ENCODE measurements at places on chromosomes 4 and X. TPM values are rescaled to one million over a fixed set of nuclear protein-coding genes. Genes with fewer than 3 reads are reported as not detected.

DNA sequence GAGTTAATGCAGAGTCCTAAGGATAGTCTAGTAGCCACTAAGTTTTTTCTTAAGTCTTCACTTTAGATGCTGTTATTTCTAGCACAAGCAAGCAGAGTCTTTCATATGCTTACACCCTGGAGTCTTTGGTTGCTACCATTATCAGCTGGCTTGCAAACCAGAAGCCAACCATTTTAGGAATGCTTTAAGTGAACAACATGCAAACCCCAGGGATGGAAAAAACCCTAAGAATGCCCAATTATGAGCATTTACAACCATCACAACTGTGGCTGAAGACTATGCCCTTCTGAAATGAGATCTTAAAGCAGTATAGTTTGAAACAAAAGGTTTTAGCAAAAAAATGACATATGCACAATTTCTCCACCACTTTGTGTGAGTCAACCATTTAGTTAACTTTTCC is 6.6 kb downstream of the MID1IP1 start:
- no peak overlapping the region for H3K4me3 ChIP-seq
- H3K27me3 ChIP-seq = no peaks in the 10 kb centered on the region
- no peaks in the 10 kb centered on the region for H3K4me1 ChIP-seq
- H3K36me3 ChIP-seq = no peaks in the 10 kb centered on the region

- H3K27me3 ChIP-seq = no peaks in the 10 kb centered on the region
- no peak for DNase-seq
- no peak overlapping the region for H3K27ac ChIP-seq
- no peaks in the 10 kb centered on the region for H3K36me3 ChIP-seq
- H3K4me3 ChIP-seq = no peak overlapping the region
- no peaks in the 10 kb centered on the region for H3K4me1 ChIP-seq
Measured at GRCh38 chr4:186132577-186133242, 28.2 kb downstream of the FAM149A start.

SLC34A2 gene
- polyA plus RNA-seq = 0.18 TPM

GRCh38 chrX:88944661-88945060 is 197.6 kb downstream of the CPXCR1 start:
- no peaks in the 10 kb centered on the region for H3K36me3 ChIP-seq
- H3K27me3 ChIP-seq = no peaks in the 10 kb centered on the region
- H3K27ac ChIP-seq = no peak overlapping the region
- H3K4me3 ChIP-seq = no peak overlapping the region

GRCh38 chr4:115537387-115537786 is 424.0 kb upstream of the NDST4 start:
- H3K4me3 ChIP-seq = no peak overlapping the region
- no peaks in the 10 kb centered on the region for H3K36me3 ChIP-seq
- H3K4me1 ChIP-seq = no peaks in the 10 kb centered on the region
- no peak overlapping the region for H3K27ac ChIP-seq

All from psoas muscle (tissue), 8 donors.